ENCODE measurements at places on chromosomes 4 and X.

DNA sequence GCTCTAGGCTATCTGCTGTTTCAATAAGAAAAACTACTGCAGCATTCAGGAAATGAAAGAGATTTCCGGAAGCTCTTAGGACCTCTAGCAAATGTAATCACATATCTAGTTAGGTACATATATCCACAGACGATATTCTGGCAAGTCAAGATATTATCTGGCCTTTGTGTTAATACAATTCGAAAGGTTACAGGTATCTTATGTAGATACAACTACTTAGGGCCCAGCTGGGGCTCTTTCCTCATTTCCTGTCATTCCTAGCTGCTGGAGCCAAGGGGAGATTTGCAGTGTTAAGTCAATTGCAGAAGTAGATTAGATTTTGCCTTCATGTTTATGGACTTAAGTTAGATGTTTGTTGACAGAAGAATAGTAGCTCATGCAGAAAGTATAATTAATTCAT, 299.5 kb downstream of the ARHGAP24 start:
- no peak for DNase-seq

- DNase-seq = no peak
Measured at GRCh38 chrX:49037883-49038475, 5.2 kb downstream of the TFE3 start.

- DNase-seq = no peak
Measured at GRCh38 chrX:38935561-38935960, 134.3 kb downstream of the MID1IP1 start.

DNA sequence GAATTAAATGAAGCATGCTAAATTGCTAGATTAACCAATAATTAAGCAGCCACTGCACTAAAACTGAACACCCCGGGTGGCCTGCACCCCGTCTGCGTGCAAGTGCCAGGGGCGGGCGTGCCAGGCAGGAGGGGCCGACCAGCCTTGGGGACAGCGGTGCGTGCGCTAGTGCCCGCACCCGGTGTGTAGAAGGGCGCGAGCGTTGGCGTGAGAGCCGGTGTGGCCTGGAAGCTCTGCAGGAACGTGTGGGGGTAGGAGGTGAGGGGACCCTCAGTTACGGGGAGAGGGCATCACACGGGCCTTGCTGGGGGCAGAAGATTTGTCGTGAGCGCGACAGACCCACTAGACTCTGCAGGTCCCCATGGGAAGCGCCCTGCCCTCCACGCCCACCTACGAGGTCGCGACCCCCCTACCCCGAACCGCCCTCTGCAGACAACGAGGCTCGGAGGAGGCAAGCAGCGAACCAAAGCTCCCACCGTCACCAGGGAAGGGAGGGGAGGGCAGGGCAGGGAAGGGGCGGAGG, 105.8 kb downstream of the FAM53A start:
- no peak for DNase-seq

DNA sequence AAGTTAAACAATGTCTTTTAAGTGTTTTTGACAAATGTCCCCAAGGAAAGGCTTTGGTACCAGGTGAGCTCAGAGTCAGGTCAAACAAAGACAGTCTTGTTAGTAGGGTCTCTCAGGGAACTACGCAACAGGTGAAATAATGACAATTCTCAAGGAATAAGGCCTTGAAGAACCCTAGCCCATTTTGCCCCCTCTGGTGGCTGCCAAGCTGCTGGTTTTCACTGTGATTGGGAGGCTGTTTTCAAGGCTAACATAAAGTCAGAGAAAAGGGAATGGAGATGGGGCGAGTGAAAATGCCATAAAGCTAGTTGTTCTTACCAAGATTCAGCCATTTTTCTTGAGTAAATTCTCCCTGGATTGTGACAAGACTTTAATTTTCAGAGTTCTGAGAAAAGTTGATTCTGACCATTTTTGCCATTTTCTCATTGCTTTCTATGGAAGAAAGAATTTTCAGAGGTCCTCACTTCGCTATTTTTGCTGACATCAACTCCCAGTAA, 58.7 kb downstream of the RWDD4 start:
- no peak for DNase-seq

DNA sequence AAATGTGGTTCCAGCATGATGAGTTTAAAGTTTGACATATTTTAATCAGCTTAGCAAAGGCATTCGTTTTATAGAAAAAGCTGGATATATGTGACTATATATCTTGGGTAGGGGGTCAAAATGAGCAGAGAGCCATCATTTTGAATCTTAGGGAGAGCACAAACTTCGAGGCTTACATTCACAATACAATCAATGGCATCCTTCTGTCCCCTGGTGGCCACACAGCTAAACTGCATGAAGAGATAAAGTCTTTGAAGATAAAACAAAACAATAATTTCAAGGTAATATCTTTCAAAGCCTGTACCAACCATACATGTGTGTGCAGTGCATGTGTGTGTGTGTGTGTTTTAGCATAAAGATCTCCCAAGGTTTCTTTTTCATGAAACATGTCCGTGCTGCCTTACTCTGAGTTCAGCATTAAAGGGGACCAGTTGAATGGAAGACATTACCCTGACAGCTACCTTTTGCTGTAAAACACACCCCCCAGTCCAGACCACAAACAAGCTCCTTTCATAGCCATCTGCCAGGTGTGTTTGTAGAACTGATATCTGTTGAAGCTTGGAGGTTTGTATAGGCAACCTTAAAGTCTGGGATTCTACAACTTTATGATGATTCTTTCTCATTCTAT, 22.0 kb downstream of the DYNLT3 start:
- DNase-seq = no peak

DNA sequence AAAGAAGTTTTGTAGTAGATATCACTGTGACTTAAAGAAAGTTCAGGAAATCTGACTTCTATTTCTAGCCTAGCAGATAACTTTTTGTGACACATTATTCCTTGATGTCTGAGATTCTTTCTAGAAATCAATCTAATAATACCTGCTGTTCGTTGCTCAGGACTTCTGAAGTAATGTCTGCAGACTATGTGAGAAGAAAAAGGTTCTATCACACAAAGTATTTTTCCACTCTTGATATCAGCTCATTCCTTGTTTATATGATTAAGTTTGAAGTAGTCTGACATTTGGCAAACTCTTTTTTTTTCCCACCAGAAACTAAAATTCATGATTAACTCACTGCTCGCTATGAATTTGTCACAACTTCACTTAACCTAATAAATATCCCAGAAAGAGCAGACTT, 56.6 kb downstream of the TLL1 start:
- DNase-seq = no peak

DNA sequence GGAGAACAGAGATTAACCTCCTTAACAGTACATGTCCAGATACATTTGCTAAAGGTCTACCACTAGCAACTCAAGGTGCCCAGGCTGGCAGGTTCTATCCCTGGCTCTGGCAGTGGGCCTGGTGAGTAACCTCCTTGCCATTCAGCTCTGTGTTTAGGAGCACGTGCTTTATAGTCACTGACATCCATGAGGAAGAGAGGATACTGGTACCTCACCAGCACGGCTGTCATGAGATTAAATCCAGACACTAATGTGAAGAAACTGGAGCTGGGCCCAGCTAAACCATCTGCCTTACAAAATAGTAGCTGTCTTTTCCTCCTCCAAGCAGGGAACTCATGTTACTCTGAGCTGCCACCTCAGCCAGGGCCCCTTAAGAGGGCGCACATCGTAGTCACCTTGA, 45.3 kb downstream of the GPRASP3 start:
- DNase-seq = no peak

DNA sequence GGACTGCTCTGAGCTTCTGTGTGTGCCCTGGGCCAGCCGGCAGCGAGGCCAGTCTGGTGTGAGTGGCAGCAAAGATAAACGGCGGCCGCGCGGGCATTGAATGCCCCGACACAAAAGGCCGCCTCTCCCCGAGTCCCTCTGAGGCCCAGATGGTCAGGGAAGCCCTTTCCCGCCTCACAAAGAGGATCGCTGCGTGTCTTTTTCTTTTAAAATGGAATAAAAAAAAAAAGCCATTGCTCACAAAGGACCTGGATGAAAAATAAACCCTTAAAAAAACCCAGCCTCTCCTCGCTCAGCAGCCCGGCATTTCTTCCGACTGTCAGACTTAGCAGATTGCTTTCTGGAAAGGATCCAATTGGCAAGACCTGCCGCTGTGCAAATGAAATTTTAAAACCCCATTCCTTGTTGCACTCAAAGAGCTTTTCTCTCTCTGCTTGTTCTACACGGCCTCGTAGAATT, 578.7 kb downstream of the BCOR start:
- DNase-seq = no peak

- no peak for DNase-seq
Measured at GRCh38 chr4:128525387-128525786, 237.8 kb upstream of the PGRMC2 start.

- DNase-seq = peak; percentile 23
Measured at GRCh38 chrX:17706676-17707075, 30.6 kb upstream of the SCML1 start.

Data from HTR-8/SVneo (cell line).